ENCODE measurements at places on chromosomes 16 and 17.

GRCh38 chr17:5485270-5486205 is at the start of gene DERL2:
TSS of gene DERL2 (minus strand) at chr17:5486178. CDS start at chr17:5486161, 17 bp downstream.
- no peak for DNase-seq
- H3K4me3 ChIP-seq = peak within 1 kb of the TSS; percentile 99
- H3K27ac ChIP-seq = peak within 1 kb of the TSS; percentile 96
- H3K27me3 ChIP-seq = no peaks in the 10 kb centered on the region

- no peaks in the 10 kb centered on the region for H3K4me1 ChIP-seq
- H3K27me3 ChIP-seq = no peaks in the 10 kb centered on the region
- no peak overlapping the region for H3K27ac ChIP-seq
These were observed 552.5 kb upstream of the EEF2KMT start for GRCh38 chr16:5649762-5650743.

- peaks cover 10% of the 10 kb centered on the region for H3K4me1 ChIP-seq
- no peak for DNase-seq
- H3K36me3 ChIP-seq = no peaks in the 10 kb centered on the region
- no peak overlapping the region for H3K4me3 ChIP-seq
- no peak overlapping the region for H3K27ac ChIP-seq
- H3K27me3 ChIP-seq = no peaks in the 10 kb centered on the region
These were observed 120.1 kb downstream of the SLC39A11 start for GRCh38 chr17:72972263-72972951.

GRCh38 chr17:82355770-82356427 is 3.1 kb upstream of the TEX19 start:
- H3K4me3 ChIP-seq = no peak overlapping the region
- no peak overlapping the region for H3K27ac ChIP-seq
- peaks cover 6% of the 10 kb centered on the region for H3K4me1 ChIP-seq
- no peaks in the 10 kb centered on the region for H3K36me3 ChIP-seq
- DNase-seq = peak; percentile 45

Measured in trophoblast cell (in vitro differentiated cells and primary cell).